ENCODE measurements at places on chromosomes 1 and 21. TPM values are rescaled to one million over a fixed set of nuclear protein-coding genes. Genes with fewer than 3 reads are reported as not detected.

HUNK gene
- 1.3 TPM for polyA plus RNA-seq

OR6N1 gene
- not detected for polyA plus RNA-seq

SLC35E2B gene
- polyA plus RNA-seq: 15.1 TPM

TCHH gene
- polyA plus RNA-seq: 0.24 TPM

CCDC27 gene
- not detected for polyA plus RNA-seq

Measured in adipose tissue (tissue), 3 donors.